ENCODE measurements at places on chromosomes 6 and 20.

GRCh38 chr20:45470262-45470931 lies 844 bp downstream of the WFDC2 start:
- no peak for DNase-seq

GRCh38 chr6:155106456-155107115 lies 111.5 kb downstream of the TIAM2 start:
- DNase-seq = no peak

GRCh38 chr6:35485402-35485877 lies 11.4 kb downstream of the TEAD3 start:
- DNase-seq = no peak

- peak; percentile 48 for DNase-seq
Observed at GRCh38 chr20:53949319-53949839, 121.0 kb downstream of the BCAS1 start.

DNA sequence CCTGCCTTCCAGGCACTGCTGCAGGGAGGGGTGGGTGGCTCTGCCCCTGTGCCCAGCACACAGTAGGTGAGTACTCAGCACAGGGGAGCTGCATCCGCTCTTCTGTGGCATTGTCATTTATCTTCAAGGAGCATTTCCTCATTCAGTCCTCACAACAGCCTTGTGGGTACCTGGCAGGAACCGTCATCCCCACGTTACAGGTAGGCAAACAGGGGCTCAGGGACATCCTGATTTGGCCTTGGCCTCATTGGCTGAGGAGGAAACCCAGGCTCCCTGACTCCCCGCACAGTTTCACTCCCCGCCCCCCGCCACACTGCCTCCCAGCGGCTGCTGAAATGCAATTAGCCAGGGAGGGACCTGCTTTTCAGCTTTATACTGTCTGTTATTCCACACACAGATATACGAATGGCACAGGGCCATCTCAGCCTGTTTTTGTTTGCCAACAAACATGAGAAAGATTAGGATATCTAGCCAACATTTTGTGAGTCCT lies 24.2 kb upstream of the PNPLA1 start:
- DNase-seq = no peak

DNA sequence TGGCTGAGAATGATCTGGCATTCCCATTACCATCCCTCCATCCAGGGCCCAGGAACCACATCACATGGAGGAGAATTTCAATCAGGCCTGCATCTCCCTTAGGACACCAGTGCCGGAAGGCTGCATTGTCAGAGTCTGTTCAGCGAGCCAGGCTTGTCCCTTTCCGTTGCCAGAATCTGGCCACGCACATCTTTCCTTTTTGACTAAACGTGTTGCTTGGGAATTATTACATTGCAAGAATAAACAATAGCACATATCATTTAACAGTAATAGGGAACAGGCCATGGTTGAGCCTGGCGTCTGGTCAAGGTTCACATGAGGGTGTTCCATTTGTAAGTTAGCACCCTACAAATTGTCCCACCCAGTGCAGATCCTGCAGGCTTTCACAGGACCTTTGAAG lies 42.8 kb downstream of the SOBP start:
- no peak for DNase-seq

GRCh38 chr6:122449069-122449468 lies 22.5 kb downstream of the SERINC1 start:
- no peak for DNase-seq

GRCh38 chr6:30041821-30042220 lies 19.2 kb upstream of the POLR1H start:
- no peak for DNase-seq

- DNase-seq = no peak
Observed at GRCh38 chr20:63955281-63955826, 862 bp downstream of the UCKL1 start.

DNA sequence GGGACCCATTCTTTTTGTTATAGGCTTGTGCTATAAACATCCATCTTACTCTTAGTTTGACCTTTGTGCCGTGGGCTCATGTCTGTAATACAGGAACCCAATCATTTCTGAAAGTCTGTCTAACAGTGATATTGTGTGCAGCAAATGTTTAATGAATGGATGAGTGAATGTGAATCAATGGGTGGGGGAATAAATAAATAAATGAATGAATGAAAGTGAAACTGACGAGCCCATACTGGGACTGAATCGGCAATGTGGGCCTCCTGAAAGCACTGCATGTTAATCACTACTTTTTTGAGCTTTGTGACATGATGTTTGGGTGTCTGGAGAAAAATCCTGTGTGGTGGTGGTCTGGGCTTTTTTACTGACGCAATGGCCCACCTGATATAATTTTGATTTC lies 175.0 kb downstream of the GMPR start:
- no peak for DNase-seq

- no peak for DNase-seq
Observed at GRCh38 chr6:106903299-106903698, 71.2 kb downstream of the CD24 start.

DNA sequence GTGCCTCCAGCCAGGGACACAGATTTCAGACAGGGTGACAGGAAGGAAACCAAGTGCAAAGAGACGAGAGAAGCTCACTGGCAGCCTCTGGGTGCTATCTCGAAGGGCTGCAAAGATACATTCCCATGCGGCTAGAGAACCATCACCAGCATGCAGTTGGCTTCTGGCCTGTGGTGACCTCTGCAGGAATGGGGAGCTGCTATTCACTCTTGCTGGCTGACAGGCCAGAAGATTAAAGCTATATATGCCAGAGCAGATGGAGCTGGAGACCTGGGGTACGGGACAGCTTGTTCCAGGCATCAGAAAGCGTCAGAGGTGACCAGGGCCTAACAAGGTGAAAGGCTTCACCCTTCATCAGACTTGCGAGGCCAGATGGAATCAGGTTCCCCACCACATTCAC lies 20.0 kb downstream of the MAP1LC3A start:
- DNase-seq = no peak

DNA sequence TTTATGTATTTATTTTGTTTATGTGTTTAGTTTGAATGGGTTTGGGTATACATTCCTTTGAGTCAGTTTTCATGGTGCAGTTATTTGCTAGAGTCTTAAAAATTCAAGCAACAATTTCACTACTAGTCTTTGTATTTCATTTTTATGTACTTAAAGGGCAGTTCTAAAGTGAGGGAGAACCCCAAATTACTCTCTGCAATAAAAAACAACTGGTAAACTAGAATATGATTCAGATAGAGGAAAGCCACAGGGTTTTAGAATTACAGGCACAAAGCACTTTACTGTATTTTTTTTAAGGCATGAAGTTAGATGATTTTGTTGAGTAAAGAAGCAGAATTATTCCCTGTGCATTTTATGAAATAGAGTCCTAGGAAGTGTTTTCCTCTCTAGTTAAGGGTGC lies 183.3 kb downstream of the ARID1B start:
- DNase-seq = no peak

- no peak for DNase-seq
Observed at GRCh38 chr20:706366-706885, 30.8 kb upstream of the SCRT2 start.

GRCh38 chr6:80438772-80439171 lies 332.3 kb downstream of the BCKDHB start:
- DNase-seq = no peak

DNA sequence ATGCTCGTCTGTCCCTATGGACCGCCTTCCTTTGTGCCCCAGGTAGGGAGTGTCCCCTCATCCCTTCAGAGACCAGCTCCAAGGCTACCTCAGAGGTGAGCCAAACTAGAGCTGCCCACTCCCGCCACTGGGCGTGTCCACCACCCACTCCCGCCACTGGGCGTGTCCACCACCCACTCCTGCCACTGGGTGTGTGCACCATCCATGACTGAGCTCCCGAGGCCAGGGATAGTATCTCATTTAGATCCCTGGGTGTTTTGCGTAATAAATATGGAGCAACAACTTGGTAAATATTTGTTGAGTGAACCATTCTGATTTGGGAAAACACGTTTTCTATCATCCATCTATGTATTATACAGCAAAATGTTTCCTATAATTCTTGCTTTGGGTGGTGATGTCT lies 68.8 kb downstream of the ZBTB2 start:
- DNase-seq = no peak

DNA sequence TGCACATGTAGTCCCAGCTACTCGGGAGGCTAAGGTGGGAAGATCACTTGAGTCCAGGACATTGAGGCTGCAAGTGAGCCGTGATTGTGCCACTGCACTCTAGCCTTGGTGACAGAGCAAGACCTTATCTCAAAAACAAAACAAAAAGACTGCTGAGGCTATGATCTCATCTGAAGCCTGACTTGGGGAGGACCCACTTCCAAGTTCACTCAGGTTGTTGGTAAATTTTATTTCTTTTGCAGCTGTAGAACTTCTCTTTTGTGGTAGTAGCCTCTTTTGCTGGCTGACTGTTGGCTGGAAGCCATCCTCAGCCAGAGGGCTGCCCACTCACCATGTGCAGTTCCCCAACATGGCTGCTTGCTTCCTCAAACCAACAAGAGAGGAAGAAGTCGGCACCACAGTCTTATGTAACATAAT lies 36.8 kb upstream of the ME1 start:
- DNase-seq = no peak

DNA sequence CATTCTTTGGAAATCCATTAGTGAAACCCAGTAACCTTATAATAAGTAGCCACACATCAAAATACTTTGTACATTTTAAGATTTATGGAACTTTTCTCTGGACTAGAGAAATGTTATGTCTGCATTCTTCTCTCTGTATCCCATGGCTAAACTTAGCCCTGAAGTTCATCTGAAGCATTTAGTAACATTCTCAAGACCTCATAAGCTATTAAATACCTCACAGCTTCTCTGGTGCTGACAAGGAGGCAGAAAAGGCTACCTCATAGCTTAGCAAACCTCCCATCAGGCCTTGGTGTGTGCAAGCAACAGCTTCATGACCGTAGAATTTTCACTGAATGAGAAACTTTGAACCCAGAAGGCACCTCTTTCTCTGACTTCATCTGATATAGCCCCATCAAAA lies 38.9 kb upstream of the HDGFL1 start:
- DNase-seq = no peak

DNA sequence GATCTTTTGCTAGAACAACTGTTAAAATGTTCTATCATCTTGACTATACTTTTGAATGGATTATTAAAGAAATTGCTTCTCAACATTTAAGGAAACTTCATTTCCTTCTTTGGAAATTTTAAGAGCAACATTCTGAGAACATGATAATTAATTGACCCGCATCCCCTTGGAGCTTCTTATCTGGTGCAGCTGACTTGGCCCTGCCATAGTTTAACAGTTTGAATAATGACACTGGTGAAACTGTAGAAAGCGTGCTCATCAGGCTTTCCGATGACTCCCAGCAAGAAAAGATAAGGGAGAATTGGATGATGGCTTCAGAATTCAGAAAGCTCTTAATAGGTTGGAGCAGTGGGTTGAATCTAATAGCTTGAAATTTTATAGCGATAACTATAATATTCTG lies 38.1 kb downstream of the SNX9 start:
- DNase-seq = no peak

- DNase-seq = no peak
Observed at GRCh38 chr6:80029470-80029869, 25.0 kb downstream of the TTK start.

DNA sequence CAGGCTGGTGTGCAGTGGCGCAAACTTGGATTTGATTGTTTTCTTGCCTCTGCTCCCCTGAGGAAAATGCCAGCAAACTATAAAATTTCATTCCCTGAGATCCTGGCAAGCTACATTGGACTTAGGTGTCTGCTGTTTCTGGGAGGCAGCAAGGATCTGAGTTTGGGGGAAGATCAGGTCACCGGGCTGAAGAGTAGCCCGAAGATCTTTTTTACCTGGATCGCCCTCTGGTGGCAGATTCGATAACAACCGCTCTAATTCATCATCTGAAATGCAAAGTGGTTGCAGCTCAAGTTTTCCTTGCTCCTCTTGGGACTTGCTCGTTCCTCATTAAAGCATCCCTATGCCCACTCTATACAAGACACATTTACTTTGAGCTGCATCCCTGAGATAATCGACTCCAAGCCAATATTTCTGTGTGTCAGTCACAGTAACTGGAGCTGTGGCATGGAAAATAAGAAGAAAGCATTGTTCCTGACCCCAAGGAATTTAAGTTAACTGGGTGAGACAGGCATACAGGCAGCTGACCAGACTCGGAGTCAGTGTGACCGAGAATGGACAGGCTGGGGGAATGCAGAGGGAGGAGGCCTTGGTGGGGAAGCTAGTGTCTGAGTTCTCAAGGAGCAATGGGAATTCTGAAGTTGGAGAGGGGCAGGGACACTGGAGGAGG lies 131.8 kb upstream of the PROKR2 start:
- DNase-seq = peak; percentile 24

DNA sequence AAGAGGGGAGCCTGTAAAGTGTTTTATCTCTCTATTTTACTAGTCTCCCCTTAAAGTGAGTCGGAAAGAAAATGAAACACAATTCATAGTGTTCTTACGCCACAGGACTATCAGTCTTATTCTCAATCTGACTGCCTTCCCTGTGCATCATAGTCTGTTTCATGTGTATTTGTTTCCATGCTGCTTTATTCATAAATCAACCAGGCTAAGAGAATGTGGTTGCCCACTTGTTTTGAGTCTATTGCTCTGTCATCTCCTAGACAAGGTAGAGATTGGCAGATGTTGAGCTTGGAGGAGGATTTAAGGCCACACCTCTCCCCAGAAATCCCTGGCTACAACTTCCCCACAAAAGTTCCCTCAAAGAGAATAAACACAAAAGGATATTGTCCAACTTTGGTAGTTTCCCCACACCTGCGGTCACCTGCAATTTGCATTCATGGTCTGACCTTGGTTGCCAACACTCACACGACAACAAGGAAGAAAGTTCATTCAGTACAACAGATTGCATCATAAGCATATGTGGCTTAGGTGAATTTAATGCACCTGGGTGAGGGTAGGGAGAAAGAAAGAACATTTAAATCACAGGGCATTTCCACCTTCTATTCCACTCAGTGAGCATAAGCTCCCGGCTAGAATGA lies 167.1 kb upstream of the FBXL4 start:
- DNase-seq = no peak

GRCh38 chr6:111605100-111605751 lies 452 bp downstream of the TRAF3IP2 start:
- no peak for DNase-seq
